Activated T-cell treated with anti-CD3 and anti-CD28 coated beads, Interleukin-2, amount 50 U/mL, for 4 hours (primary cell): ENCODE measurements at places on chromosomes 5 and 9. TPM values are rescaled to one million over a fixed set of nuclear protein-coding genes. Genes with fewer than 3 reads are reported as not detected.

GRCh38 chr9:26426551-26427131, 466.0 kb downstream of the CAAP1 start:
- no peak for DNase-seq

DNA sequence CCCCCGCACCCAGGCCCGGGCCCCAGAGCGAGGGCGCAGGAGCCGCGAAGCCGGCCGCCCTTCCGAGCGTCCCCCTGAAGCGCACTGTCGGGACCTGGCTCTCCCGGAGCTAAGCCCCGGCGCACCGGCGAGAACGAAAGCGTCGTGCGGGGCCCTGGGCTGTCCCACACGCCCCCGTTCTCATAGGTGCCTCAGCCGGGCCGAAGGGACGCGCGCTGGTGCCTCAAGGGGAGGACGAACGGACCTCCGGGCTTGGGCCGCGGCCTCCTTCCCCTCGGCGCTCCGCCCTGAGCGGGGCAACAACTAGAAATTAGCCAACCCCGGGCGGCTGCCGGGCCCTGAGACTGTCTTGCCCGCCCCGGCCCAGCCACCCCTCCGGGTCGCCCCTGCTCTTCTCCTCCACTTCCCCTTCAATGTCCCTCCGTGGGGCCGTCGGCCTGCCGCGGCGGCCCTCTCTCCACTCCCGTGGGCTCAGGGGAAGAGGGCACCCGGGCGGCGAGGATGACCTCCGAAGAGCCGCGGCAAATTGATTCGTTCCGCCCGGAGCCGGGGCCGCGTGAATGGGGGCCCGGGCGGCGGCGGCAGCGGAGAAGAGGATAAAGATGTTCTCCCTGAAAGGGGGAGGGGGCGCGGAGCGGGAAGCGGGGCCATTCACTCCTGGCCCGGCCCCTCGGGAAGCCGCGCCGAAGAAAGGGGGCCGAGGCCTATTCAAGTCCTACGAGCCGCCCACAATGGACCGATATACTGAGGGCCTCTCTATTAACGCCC, 3.5 kb upstream of the PRDM12 start:
- DNase-seq = no peak

Gene SH3GL2
- total RNA-seq = not detected

Gene PNPLA7
- total RNA-seq = 1.8 TPM

GRCh38 chr5:132559383-132560060, 2.7 kb downstream of the RAD50 start:
- DNase-seq = no peak

Gene SPINK6
- not detected for total RNA-seq

- no peak for DNase-seq
Measured at GRCh38 chr5:149550594-149551226, 529 bp downstream of the CSNK1A1 start.

DNA sequence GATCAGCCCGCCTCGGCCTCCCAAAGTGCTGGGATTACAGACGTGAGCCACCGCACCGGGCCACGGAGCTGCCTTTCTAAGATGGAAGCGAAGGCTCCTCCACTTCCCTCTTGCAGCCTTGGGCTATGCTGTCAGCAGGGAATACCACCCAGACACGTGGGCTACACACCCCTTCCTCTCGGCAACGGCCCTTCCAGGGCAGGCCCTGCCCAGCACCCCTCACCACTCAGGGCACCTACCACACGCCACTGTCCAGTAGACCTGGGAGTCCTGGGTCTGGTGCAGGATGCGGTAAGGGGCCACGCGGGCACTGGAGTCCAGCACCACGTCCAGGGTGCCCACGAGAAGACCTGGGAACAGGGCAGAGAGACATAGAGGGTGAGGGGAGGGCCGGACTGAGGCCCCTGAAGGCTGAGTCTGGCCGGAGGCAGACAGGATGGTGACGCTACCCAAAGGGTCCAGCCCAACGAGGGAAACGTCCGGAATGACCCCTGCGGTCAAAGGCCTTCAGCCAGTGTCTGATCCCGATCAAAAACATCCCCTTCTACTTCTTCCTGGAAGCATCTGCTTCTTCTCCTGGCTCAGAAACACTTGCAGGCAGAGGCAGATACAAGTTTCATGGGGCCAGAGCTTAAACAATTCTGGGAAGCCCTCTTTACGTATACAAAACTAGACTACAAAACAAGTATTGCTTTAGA, 3.1 kb downstream of the TBC1D9B start:
- no peak for DNase-seq

- no peak for DNase-seq
Measured at GRCh38 chr9:121741228-121741918, 89.9 kb downstream of the DAB2IP start.

Gene C9orf152
- total RNA-seq = not detected

- DNase-seq = no peak
Measured at GRCh38 chr9:134592018-134592818, 49.4 kb upstream of the COL5A1 start.

DNA sequence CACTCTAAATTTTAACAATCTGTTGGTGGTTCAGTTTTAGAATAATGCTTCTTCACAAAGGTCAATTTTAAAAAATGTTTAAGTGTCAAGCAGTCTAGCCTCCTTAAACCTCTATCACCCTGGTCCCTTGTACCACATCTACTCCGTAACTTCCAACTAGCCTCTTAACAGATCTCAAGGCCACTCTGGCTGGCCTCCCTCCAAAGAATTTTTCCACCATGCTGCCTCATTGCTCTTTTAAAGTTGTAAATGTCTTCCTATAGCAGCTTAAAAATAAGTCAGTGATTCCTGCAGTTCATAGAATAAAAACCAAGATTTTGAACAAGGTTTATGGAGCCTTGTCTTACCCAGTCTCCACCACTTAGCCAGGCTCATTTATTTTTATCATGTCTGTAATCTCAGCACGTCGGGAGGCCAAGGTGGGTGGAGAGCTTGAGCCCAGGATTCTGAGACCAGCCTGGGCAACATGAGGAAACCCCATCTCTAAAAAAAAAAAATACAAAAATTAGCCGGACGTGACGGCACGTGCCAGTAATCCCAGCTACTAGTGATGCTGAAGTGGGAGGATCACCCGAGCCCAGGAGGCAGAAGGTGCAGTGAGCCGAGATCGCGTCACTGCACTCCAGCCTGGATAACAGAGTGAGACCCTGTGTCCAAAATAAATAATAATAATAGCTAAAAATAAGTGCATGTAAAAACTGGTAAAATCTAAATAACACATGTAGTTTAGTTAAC, 924.9 kb upstream of the DMAC1 start:
- no peak for DNase-seq

GRCh38 chr5:101605700-101606099, 690.4 kb downstream of the SLCO4C1 start:
- no peak for DNase-seq

Gene MZB1
- 1.8 TPM for total RNA-seq

Gene TDRD7
- 2.7 TPM for total RNA-seq

Gene AQP3
- total RNA-seq = 5.3 TPM

GRCh38 chr5:109836280-109836679, 146.6 kb downstream of the MAN2A1 start:
- no peak for DNase-seq

- DNase-seq = no peak
Measured at GRCh38 chr5:52469835-52470234, 317.9 kb upstream of the ITGA1 start.

Gene RALGDS
- total RNA-seq = 43.2 TPM

GRCh38 chr5:32031089-32031488, 143.0 kb downstream of the GOLPH3 start:
- no peak for DNase-seq
